Activated T-helper 9 cell treated with anti-CD3 and anti-CD28 coated beads, Interleukin-2, amount 50 U/mL, for 16 hours (primary cell): ENCODE measurements at places on chromosomes 5 and 9.

GRCh38 chr9:15642369-15642962 is 89.6 kb downstream of the CCDC171 start:
- no peak for DNase-seq

GRCh38 chr5:71828291-71829040 is 109.4 kb downstream of the CARTPT start:
- DNase-seq: no peak

GRCh38 chr5:538801-539468 is 14.7 kb upstream of the SLC9A3 start:
- DNase-seq: no peak

- DNase-seq: no peak
Observed at GRCh38 chr5:134020188-134020587, 15.4 kb upstream of the VDAC1 start.

DNA sequence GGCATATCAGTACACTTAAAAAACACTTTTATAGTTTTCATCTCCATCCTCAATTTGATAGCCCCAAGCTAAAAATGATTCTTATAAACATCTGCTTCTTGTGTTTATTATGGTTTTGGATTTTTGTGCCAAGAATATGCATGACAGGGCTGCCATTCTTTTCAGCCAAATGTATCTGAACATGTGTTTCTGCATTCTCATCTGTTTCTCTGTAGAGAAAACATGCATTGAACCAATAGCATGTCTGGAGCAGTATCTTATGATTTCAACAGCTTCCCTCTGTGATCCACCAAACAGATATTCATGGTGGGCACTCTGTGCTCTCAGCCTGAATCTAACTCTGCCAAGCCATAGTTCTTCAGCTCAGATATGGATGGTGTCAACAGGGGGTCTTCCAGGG is 99.3 kb upstream of the ERCC6L2 start:
- DNase-seq: no peak

- no peak for DNase-seq
Observed at GRCh38 chr9:68683433-68683832, 21.6 kb upstream of the PIP5K1B start.

- no peak for DNase-seq
Observed at GRCh38 chr5:158820891-158821290, 278.8 kb downstream of the EBF1 start.

- DNase-seq: peak; percentile 33
Observed at GRCh38 chr9:114662081-114662989, 4.7 kb upstream of the TEX53 start.

GRCh38 chr5:154837009-154837901 is 13.1 kb downstream of the FAXDC2 start:
- DNase-seq: no peak

GRCh38 chr5:142427015-142427364 is 102.2 kb upstream of the SPRY4 start:
- no peak for DNase-seq

DNA sequence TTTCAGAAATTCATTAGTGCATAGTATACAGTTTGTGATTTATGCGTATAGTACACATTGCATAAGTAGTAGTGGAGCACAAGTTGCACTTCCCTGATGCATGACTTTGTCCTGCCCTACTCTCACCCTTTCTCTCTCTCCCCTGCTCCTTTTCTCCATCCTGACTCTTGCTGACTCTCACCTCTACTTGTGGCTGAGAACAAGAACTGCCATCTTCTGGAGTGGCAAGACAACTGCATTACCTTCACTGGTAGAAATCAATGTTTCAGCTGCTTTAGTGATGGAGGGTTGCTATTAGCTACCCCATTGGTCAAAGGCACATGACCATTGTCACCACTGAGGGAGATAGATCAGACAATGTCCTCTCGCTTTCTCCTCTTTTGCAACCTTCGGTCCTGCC is 26.9 kb downstream of the SPEF2 start:
- DNase-seq: no peak

DNA sequence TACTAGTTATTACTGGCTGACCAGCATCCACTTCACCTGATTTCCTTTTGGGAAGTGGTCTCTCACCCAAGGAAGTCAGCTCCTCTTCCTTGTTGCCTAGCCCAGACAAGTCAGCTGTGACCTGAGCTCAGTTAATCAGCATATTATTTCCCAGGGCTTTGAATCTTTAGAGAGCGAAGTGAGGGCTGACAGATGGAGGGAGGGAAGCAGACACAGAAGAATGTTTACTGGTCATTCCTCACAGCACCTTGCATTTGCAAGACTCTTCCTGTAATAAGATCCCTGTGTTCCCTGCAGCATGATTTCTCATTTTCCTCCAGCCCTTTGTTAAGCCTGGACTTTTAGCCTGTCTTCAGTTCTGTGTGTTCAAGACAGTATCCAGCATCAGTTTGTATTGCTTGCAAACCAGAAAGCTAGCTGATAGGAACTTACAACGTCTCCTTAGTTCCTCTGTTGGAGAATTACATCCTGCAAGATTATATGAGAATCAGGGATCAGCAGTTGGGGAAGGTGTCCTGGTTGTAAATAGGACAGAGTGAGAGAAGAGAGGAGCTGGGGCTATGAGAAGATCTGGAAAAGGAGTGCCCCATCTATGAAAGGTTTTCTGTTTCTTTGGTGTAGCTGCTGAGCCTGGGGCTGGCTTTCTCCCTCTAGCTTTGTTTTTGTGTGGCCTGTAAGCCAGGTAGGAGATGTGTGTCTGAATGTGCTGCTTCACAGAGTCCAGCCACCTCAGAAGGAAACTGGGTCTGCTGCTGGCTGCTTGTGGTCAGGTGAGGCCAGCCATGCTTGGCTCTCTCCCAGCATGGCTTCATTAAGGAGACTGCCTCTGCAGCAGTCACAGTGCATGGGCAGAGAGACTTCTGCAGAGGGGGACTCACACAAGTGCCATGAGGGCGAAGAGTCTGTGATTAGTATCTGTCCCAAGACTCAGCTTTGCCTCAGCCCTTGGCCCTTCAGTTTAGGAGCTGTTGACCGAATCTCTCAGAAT is 50.3 kb downstream of the MAN2A1 start:
- no peak for DNase-seq

DNA sequence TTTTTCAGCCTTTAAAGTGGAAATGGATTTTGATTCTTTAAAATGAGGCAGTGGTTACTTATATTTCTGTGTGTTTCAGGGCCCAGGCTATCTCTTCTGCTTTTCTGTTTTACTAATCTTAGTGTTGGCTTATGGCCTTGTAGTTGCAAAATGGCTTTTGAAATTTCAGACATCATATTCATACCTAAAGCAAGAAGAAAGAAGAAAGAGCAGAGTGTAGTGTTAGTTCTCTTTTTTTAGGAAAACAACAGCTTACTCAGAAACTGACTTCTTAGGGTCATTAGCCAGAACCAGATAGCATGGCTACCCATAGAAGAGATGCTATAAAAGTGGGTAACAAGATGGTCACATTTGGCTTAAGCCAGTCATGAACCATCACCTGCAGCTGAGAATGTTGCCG is 20.9 kb downstream of the ZBED3 start:
- no peak for DNase-seq

GRCh38 chr5:53820802-53821171 is 260.3 kb downstream of the NDUFS4 start:
- DNase-seq: no peak

GRCh38 chr5:89095341-89095740 is 212.4 kb upstream of the MEF2C start:
- DNase-seq: no peak
